MCF 10A (cell line): ENCODE measurements at places on chromosomes 11 and 22.

GRCh38 chr22:28989484-28989883 is 72.1 kb downstream of the C22orf31 start:
- DNase-seq: no peak

DNA sequence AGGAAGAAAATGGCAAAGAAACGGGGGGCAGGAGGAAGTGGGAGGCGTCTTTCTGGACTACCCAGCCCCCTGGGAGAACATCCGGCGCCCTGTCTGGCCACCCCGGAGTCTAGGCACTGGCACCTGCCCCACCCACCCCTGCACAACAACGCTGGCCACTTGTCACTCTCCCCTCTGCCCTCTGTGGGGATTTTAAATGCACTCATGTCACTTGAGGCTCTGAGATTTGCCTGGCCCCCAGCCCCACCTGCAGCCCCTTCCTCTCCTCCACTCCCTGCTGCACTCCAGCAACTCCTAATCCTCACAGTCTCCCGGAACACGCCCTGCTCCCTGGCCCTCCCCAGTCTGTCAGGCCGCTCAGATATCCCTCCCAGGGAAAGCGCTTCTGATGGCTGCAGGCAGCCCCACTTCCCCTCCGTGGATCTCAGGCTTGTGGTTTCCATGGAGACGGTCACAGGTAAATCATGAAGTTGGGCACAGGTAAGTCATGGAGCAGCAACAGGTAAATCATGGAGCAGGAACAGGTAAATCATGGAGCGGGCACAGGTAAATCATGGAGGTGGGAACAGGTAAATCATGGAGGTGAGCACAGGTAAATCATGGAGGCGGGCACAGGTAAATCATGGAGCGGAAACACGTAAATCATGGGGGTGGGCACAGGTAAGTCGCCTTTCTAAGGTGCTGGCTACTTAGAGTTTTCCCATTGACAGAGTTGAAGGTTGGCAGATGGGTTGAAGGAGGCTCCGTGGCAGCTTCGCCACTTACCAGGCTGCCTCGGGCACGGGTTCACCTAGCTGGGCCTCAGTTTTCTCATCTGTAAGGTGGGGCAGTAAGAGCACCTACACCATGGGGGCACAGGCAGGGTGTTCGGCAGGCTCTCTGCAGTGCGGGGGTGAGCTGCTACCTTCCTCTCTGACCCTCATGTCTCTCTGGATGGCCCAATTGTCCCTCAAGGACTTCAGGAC is 79.0 kb upstream of the SHISAL1 start:
- DNase-seq: no peak

GRCh38 chr11:130217133-130218031 is 57.8 kb downstream of the ST14 start:
- DNase-seq: no peak

DNA sequence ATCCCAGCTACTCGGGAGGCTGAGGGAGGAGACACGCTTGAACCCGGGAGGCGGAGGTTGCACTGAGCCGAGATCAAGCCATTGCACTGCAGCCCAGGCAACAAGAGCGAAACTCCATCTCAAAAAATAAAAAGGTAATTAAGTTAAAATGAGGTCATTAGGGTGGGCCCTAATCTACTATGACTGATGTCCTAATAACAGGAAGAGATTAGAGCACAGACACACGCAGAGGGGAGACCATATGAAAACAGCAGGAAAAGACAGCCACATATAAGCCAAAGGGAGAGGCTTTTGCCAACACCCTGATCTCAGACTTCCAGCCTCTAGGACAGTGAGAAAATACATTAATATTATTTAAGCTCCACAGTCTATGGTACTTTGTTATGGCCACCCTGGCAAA is 17.3 kb downstream of the LARGE1 start:
- no peak for DNase-seq

DNA sequence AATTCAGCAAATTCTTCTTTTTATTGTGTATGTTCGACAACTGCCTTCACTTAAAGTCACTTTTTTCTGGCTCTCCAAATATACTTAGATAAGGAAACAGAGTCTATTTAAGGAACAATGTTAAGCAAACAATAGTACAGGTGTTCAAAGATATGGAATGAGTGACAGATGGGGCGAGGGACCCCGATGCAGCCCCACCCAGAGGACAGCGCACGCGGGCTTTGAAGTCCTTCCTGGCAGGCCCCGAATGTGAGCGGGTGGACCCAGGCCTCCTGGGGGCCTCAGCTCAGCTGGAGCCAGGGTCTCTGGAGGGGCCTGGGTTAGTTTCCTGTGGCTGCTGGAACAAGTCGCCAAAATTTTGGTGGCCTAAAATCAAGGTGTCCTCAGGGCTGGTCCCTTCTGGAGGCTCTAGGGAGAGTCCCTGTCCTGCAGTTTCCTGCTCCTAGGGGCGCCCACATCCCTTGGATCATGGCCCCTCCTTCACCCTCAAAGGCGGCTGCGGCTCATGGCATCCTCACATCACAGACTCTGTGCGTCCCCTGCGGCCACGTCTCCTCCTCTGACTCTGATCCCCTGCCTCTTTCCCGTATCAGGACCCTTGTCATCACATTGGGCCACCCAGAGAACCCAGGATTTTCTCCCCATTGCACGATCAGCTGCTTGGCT is 40.6 kb upstream of the KCNQ1OT1 start:
- no peak for DNase-seq

DNA sequence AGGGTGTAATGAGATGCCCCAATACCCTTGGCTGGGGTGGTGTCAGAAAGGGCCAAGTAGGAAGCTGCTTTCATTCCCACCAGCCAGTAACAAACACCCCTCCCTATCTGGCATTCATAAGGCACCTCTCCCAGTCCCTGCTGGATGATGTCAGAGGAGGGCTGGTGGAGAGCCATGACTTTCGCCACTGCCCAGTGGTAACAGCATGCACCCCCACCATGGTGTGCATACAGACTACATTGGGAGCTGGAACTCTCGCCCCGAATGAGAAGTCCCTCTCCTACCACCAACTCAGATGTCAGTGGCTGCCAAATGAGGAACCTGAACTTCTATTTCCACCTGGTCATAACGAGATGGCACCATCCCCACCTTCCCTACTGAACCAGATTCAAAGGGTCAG is 73.3 kb downstream of the SGSM3 start:
- DNase-seq: no peak
